Muscle of leg (tissue), 16 donors: ENCODE measurements at places on chromosomes 3 and 15. TPM values are rescaled to one million over a fixed set of nuclear protein-coding genes. Genes with fewer than 3 reads are reported as not detected.

GRCh38 chr3:121630355-121630754 is 30.3 kb downstream of the HCLS1 start:
- H3K4me1 ChIP-seq, result no peaks in the 10 kb centered on the region
- H3K36me3 ChIP-seq, result no peaks in the 10 kb centered on the region
- no peaks in the 10 kb centered on the region for H3K27me3 ChIP-seq

DNA sequence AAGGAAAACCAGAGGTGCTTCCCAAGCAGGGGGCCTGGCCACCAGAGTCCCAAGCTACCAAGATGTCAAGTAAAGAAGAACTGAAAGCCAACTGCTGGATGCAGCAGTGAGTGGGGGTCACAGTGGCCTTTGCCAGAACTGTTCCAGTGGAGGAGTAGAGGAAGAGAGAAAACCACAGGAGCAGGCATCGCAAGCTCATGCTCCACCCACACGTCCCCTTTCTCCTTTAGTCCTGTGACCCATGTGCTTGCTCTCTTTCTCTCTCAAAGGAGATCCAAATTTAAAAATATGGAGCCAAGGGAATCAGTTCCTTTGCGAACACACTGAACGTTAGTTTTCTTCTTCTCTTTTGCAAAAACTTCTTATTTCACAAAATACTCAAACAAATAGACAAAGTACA is 12.4 kb upstream of the ABHD2 start:
- H3K27me3 ChIP-seq, result no peaks in the 10 kb centered on the region
- no peak overlapping the region for H3K27ac ChIP-seq
- H3K4me3 ChIP-seq, result no peak overlapping the region
- no peaks in the 10 kb centered on the region for H3K36me3 ChIP-seq

GRCh38 chr3:15305359-15305844 is 27.0 kb downstream of the SH3BP5 start:
- peaks cover 8% of the 10 kb centered on the region for H3K36me3 ChIP-seq
- no peaks in the 10 kb centered on the region for H3K27me3 ChIP-seq
- H3K27ac ChIP-seq, result no peak overlapping the region
- H3K4me3 ChIP-seq, result no peak overlapping the region
- no peak for DNase-seq
- H3K4me1 ChIP-seq, result peaks cover 8% of the 10 kb centered on the region

- peaks cover 3% of the 10 kb centered on the region for H3K27me3 ChIP-seq
- peak overlapping the region; percentile 77 for H3K27ac ChIP-seq
- peak; percentile 10 for DNase-seq
- peaks cover 8% of the 10 kb centered on the region for H3K4me1 ChIP-seq
- peaks cover 9% of the 10 kb centered on the region for H3K36me3 ChIP-seq
- H3K4me3 ChIP-seq, result peak overlapping the region; percentile 84
These were observed 826 bp downstream of the DBR1 start for GRCh38 chr3:138173769-138174420.

- H3K4me3 ChIP-seq, result no peak overlapping the region
- no peak overlapping the region for H3K27ac ChIP-seq
- no peaks in the 10 kb centered on the region for H3K4me1 ChIP-seq
- H3K27me3 ChIP-seq, result peaks cover 24% of the 10 kb centered on the region
These were observed 7.0 kb downstream of the ROPN1 start for GRCh38 chr3:123984957-123985356.

DNA sequence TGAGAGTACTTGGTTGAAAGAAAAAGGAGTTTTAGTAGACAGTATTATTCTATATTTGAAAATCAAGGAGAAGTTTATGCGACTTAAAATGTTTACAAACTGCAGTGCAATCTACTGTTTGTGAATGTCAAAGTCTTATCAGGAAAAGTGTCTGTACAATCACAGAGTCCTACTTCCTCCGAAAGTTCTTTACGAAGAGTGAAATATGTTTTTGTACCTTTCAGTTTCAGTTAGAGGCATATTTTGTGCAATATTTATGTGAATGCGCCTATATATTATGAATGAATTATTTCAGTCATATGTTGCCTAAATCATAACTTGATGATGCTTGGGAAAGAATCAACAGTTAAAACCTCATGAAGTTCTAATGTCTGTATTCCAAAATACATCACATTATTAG is 31.5 kb downstream of the NGRN start:
- no peak for DNase-seq
- no peak overlapping the region for H3K27ac ChIP-seq
- H3K36me3 ChIP-seq, result no peaks in the 10 kb centered on the region
- H3K27me3 ChIP-seq, result no peaks in the 10 kb centered on the region

GRCh38 chr3:68378631-68379030 is 553.7 kb downstream of the TAFA4 start:
- no peak overlapping the region for H3K27ac ChIP-seq
- no peaks in the 10 kb centered on the region for H3K4me1 ChIP-seq
- no peaks in the 10 kb centered on the region for H3K36me3 ChIP-seq
- H3K4me3 ChIP-seq, result no peak overlapping the region

DNA sequence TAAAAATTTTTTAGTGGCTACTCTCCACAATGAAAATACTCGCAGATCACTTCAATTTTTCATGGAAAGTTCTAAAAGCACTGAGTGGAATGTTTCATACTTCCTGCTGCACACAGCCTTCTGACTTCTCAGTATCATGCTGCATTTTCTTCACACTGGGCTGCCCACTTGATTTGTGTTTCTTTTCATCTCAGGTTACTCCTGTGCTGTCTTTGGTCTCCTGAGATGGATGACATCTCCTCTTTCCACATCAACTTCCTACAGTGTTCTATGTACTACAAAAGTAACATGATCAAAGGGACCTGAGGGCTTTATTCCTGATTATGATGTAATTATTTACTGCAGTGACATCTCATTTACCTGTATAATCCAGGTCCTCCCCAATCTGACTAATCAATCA is 927.7 kb downstream of the ROBO2 start:
- no peak overlapping the region for H3K4me3 ChIP-seq
- H3K36me3 ChIP-seq, result no peaks in the 10 kb centered on the region
- H3K27ac ChIP-seq, result no peak overlapping the region
- DNase-seq, result no peak
- H3K27me3 ChIP-seq, result no peaks in the 10 kb centered on the region

Gene FETUB
- total RNA-seq, result 0.04 TPM

DNA sequence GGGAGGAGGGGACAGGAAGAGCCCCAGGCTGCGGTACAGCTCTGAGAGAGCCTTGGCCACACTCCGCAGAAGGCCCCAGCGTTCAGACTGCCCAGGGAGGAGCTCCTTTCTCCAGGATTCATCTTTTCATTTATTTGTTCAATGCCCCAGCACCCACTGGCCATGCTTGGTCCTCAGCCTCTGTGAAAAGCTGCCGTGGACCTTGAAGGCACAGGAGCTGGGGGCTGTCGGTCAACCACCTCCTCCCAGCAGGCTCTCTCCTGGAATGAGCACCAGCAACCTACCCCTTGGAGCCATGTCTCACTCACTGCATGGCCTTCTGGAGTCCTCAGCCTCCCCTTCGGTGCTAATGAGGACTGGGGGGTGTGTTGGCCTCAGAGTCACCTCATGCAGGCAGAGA is 21.6 kb upstream of the PRR23E start:
- DNase-seq, result no peak
- H3K36me3 ChIP-seq, result no peaks in the 10 kb centered on the region
- H3K27me3 ChIP-seq, result peaks cover 36% of the 10 kb centered on the region
- no peak overlapping the region for H3K27ac ChIP-seq

GRCh38 chr3:39962581-39962980 is 153.2 kb downstream of the MYRIP start:
- no peak overlapping the region for H3K4me3 ChIP-seq
- no peaks in the 10 kb centered on the region for H3K4me1 ChIP-seq
- H3K27ac ChIP-seq, result no peak overlapping the region
- H3K27me3 ChIP-seq, result no peaks in the 10 kb centered on the region
- H3K36me3 ChIP-seq, result no peaks in the 10 kb centered on the region

DNA sequence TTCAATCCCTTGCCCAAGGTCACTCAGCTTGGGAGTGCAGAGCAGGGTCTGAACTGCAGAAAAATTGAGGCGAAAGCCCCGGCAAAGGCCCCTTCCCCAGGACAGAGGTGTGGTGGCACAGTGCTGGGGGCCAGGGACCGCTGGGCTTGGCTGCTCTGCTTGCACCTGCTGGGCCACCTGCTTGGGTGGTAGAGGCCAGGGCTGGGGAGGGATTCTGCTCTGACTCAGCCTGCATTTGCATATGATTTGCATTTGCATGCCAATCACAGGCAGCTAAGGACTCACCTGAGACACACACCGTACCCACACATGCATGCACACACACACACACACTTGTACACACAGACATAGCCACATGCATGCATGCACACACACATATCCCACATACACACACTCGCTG is 9.9 kb downstream of the GRM2 start:
- no peaks in the 10 kb centered on the region for H3K4me1 ChIP-seq
- no peak overlapping the region for H3K4me3 ChIP-seq
- no peaks in the 10 kb centered on the region for H3K27me3 ChIP-seq
- H3K27ac ChIP-seq, result no peak overlapping the region

DNA sequence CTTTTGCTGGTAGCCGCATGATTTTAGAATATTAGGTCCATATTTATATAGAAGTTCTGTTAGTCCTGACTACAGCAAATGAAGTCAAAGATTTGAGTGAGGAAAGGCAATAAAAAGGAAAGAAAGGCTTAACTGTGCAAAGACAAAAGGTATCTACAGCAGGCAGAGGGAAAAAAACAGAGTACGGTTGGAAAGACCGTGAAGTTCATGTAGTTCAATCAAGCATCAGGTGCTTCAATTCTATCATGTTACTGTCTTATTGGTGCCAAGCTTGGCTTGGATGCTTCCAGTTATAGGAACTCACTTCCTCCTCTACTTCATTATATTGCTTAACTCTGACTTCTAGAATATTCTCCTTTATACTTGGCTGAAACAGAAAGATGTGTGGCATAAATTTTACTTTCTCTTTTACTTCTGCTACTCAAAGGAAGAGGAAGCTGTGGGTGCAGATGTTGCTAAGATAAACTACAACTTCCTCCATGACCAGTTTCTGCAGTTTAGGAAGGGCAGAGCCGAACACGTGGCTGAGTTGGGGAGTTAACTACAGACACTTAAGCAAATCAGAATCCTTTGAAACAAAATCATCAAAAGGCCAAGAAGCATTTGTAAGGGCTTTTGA is 72.6 kb upstream of the ZBED2 start:
- DNase-seq, result peak; percentile 80
- H3K27me3 ChIP-seq, result no peaks in the 10 kb centered on the region
- peak overlapping the region; percentile 29 for H3K27ac ChIP-seq
- H3K4me3 ChIP-seq, result no peak overlapping the region
- no peaks in the 10 kb centered on the region for H3K36me3 ChIP-seq

Gene SEMA3G
- 10.8 TPM for total RNA-seq

DNA sequence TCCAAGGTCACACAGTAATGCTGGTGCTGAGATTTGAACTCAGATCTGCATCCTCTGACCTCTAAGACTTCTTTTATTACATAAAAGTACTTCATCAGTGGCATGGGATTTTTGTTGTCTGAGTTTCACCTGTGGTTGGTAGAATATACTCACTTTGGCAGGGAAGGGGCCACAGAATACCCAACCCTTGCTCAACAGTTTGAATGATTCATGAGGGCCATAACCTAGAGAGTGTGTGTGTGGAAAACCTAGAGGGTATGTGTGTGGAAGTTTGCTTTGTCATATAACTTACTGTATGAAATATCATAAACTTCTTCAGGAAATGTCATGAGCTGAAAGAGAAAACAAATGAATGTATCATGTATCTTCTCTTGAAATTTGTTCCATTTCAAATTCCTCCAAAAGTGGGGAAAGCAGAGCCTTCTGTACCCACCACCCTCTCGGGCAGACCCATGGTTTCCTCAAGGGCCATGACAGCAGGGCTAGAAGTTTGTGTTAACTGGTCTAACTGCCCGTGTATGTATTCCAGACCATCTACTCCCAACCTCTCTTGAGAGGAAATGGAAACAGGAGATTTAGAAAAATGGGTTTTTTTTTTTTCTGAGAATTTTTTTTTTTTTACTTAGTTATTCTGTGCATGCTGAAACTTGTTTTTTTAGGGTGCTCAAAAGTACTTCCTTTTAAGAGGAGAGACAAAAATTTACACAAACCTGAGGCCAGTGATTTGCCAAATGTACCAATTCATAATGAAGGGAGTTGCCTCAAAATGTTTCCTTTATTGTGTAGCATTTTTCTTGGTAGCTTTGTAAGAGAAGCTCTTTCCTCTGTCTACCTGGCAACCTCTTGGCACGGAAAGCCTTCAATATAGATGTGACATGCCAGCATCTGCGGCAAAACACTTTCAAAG is 127.0 kb downstream of the TPRG1 start:
- no peaks in the 10 kb centered on the region for H3K4me1 ChIP-seq
- H3K36me3 ChIP-seq, result no peaks in the 10 kb centered on the region
- no peak overlapping the region for H3K4me3 ChIP-seq

- no peaks in the 10 kb centered on the region for H3K27me3 ChIP-seq
- H3K36me3 ChIP-seq, result no peaks in the 10 kb centered on the region
- peaks cover 2% of the 10 kb centered on the region for H3K4me1 ChIP-seq
- H3K27ac ChIP-seq, result no peak overlapping the region
- DNase-seq, result peak; percentile 49
These were observed 223.5 kb downstream of the NAALADL2 start for GRCh38 chr3:175082631-175083030.

- H3K4me1 ChIP-seq, result peaks cover 2% of the 10 kb centered on the region
- H3K27ac ChIP-seq, result peak overlapping the region; percentile 17
- H3K27me3 ChIP-seq, result no peaks in the 10 kb centered on the region
- no peaks in the 10 kb centered on the region for H3K36me3 ChIP-seq
- no peak overlapping the region for H3K4me3 ChIP-seq
These were observed 787.7 kb downstream of the MCTP2 start for GRCh38 chr15:95018888-95019545.

- peaks cover 31% of the 10 kb centered on the region for H3K4me1 ChIP-seq
- peaks cover 11% of the 10 kb centered on the region for H3K27me3 ChIP-seq
- no peak overlapping the region for H3K4me3 ChIP-seq
- H3K36me3 ChIP-seq, result no peaks in the 10 kb centered on the region
- no peak for DNase-seq
These were observed 66.3 kb upstream of the HES1 start for GRCh38 chr3:194069421-194070219.

GRCh38 chr3:14757153-14757700 is 61.5 kb upstream of the FGD5 start:
- peaks cover 2% of the 10 kb centered on the region for H3K27me3 ChIP-seq
- H3K27ac ChIP-seq, result no peak overlapping the region
- no peaks in the 10 kb centered on the region for H3K4me1 ChIP-seq
- no peak overlapping the region for H3K4me3 ChIP-seq

Gene RTP1
- total RNA-seq, result 0.04 TPM

- no peak for DNase-seq
- H3K27me3 ChIP-seq, result no peaks in the 10 kb centered on the region
- H3K4me1 ChIP-seq, result no peaks in the 10 kb centered on the region
These were observed 6.6 kb upstream of the ZNF148 start for GRCh38 chr3:125381743-125382142.

DNA sequence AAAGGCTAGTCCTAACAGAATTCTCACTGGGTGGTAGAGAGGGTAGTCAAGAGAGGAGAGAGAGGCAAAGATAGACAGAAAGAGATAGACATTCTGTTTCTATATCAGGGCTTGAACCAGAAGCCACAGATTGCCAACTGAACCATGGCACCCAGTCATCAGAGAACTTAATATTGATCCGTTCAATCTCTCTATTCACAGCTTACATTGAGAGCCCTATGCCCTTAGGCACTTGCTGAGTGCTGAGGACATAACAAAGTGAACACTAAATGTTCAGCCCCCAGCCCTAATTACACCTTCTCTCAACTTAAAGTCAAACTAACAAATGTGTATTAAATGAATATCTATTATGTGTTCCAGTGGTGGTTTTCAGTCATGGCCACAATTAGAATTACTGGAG is 124.1 kb downstream of the FILIP1L start:
- no peaks in the 10 kb centered on the region for H3K36me3 ChIP-seq
- no peak overlapping the region for H3K27ac ChIP-seq
- H3K27me3 ChIP-seq, result no peaks in the 10 kb centered on the region
- no peak overlapping the region for H3K4me3 ChIP-seq
- no peak for DNase-seq

GRCh38 chr15:70400766-70401541 is 303.2 kb upstream of the TLE3 start:
- H3K36me3 ChIP-seq, result no peaks in the 10 kb centered on the region
- peaks cover 2% of the 10 kb centered on the region for H3K4me1 ChIP-seq
- no peak overlapping the region for H3K27ac ChIP-seq
- peaks cover 13% of the 10 kb centered on the region for H3K27me3 ChIP-seq
- peak; percentile 15 for DNase-seq
